ENCODE measurements at places on chromosomes 6 and 20. TPM values are rescaled to one million over a fixed set of nuclear protein-coding genes. Genes with fewer than 3 reads are reported as not detected.

Gene SERINC3
- 107 TPM for total RNA-seq

DNA sequence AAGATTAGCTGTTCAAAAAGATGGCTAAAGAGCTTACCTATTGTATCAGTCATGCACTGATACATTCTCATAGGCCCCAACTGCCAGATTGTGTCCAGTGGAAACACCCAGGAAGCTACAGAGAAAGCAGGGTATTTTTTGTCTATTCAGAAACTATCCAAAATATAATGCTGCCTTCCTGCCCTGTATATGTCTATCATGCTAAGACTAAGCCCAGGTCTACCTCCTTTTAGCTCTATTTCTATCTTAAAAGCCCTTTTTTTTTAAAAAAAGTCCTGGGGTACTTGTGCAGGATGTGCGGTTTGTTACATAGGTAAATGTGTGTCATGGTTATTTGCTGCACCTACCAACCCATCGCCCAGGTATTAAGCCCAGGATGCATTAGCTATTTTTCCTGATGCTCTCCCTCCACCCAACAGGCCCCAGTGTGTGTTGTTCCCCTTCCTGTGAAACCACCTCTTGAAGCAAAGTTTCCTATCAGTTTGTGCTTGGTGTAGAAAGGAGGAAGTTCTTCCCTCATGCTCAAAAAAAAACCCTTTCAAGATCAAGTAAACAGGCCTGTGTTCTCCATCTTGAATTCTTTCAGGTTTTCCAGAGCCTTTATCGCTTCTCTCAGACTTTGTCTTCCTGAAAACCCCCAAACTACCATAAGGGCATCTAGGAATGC is 514 bp downstream of the DEFB129 start:
- no peak for DNase-seq
- H3K27me3 ChIP-seq, result no peaks in the 10 kb centered on the region
- H3K4me1 ChIP-seq, result no peaks in the 10 kb centered on the region
- no peak overlapping the region for H3K27ac ChIP-seq
- H3K36me3 ChIP-seq, result no peaks in the 10 kb centered on the region

DNA sequence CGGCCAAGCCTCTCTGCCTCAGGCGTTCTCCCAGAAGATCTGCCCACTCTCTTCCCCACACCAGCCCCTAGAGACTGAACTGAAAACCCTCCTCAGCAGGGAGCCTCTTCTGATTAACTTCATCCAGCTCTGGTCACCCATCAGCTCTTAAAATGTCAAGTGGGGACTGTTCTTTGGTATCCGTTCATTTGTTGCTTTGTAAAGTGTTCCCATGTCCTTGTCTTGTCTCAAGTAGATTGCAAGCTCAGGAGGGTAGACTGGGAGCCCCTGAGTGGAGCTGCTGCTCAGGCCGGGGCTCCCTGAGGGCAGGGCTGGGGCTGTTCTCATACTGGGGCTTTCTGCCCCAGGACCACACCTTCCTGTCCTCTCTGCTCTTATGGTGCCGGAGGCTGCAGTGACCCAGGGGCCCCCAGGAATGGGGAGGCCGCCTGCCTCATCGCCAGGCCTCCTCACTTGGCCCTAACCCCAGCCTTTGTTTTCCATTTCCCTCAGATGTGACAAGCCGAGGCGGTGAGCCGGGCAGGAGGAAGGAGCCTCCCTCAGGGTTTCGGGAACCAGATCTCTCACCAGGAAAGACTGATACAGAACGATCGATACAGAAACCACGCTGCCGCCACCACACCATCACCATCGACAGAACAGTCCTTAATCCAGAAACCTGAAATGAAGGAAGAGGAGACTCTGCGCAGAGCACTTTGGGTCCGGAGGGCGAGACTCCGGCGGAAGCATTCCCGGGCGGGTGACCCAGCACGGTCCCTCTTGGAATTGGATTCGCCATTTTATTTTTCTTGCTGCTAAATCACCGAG is 14.2 kb downstream of the VEGFA start:
- H3K36me3 ChIP-seq, result peaks cover 18% of the 10 kb centered on the region
- DNase-seq, result no peak
- H3K4me3 ChIP-seq, result no peak overlapping the region
- H3K27me3 ChIP-seq, result no peaks in the 10 kb centered on the region
- no peaks in the 10 kb centered on the region for H3K4me1 ChIP-seq

- H3K27ac ChIP-seq, result no peak overlapping the region
- DNase-seq, result no peak
- no peaks in the 10 kb centered on the region for H3K36me3 ChIP-seq
- no peaks in the 10 kb centered on the region for H3K4me1 ChIP-seq
Observed at GRCh38 chr20:24951536-24952083, 2.5 kb downstream of the CST7 start.

GRCh38 chr6:38348371-38348770 is 291.4 kb downstream of the BTBD9 start:
- H3K4me3 ChIP-seq, result no peak overlapping the region
- no peak overlapping the region for H3K27ac ChIP-seq
- peaks cover 41% of the 10 kb centered on the region for H3K4me1 ChIP-seq
- H3K36me3 ChIP-seq, result no peaks in the 10 kb centered on the region
